Immature natural killer cell (primary cell): ENCODE measurements at places on chromosomes 3 and 15. TPM values are rescaled to one million over a fixed set of nuclear protein-coding genes. Genes with fewer than 3 reads are reported as not detected.
A peak's percentile ranks its signal among the peaks of the same experiment; 100 is the strongest.

Gene IL5RA
- polyA plus RNA-seq = not detected

DNA sequence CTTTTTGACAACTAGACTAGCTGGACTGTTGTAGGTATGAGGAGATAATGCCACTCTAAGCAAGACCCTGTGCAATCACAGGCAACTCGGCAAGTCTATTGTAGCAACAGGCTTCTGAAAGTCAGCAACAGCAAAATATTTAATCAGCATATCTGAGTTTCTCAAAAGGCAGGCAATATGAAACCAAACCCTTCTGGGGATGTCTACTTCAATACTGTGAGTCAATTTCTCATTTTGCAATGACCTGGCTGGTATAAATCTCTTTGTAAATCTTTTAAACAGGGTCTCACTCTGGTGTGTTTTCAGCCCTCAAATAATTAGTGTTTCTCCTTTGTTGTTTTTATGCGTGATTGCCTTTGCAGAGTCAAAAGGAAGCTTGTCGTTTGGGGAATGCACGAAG, 1044.5 kb downstream of the NTRK3 start:
- DNase-seq = no peak

- no peak for DNase-seq
Observed at GRCh38 chr3:66671291-66671690, 170.5 kb upstream of the LRIG1 start.

DNA sequence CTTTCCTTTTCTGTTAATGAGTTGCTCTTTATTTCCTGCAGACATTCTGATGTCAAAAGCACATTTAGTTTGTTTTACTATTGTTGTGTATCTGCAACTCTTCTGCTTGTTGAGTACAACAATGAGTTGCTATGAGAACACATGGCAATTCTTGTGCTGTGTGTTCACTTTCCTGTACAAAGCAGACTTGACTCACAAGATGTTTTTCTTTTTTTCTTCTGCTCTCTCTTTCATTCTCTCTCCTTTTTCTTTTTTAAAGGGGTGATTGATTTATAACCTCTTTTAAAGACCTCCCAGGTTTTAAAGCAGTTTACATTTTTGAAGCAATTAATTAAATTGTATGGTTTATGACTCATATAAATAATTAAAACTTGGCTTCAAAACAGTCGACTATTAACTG, 31.6 kb upstream of the ABHD10 start:
- DNase-seq = no peak

Gene FILIP1L
- not detected for polyA plus RNA-seq

Gene RSRC1
- polyA plus RNA-seq = 15.4 TPM

DNA sequence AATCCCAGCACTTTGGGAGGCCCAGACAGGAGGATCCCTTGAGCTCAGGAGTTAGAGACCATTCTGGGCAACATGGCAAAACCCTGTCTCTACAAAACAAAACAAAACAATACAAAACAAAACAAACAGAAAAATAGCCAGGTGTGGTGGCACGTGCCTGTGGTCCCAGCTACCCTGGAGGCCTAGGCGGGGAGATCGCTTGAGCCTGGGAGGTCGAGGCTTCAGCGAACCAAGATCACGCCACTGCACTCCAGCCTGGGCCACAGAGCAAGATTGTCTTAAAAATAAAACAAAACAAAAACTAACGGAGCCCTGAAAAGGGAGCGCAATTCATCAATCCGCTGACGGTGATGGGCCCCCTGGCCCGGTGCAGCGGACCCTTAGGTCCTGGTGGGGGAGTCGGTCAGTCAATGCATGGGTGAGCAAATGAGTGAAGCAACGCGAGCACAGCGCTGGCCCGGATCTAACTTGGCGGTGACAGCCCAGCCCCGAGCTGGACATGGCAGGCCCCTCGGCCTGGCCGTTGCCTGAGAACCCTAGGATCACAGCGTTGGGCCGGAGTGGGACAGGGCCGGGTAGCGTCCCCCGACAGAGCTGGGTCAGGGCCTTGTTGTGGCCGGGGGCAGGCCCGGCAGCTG, 52.4 kb upstream of the BLM start:
- no peak for DNase-seq

Gene CKMT1A
- polyA plus RNA-seq = not detected

DNA sequence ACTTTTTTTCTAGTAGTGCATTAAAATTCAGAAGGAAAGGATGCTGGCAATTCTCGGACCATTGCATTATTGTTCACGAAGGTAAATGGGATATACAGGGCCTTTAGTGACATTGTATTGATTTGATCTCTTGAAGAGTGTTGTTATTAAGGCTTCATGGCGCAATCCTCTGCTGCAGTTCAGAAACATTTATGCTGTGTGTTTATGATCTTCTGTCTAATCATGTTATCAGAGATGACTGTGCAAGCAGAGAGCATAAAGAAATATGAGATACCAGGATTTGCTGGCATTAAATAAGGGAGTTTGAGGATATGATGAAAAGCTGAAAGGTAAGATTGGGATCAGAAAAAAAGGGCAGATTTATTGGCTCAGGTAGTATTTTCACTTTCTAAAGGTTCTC, 180.6 kb downstream of the EPHA6 start:
- DNase-seq = no peak

DNA sequence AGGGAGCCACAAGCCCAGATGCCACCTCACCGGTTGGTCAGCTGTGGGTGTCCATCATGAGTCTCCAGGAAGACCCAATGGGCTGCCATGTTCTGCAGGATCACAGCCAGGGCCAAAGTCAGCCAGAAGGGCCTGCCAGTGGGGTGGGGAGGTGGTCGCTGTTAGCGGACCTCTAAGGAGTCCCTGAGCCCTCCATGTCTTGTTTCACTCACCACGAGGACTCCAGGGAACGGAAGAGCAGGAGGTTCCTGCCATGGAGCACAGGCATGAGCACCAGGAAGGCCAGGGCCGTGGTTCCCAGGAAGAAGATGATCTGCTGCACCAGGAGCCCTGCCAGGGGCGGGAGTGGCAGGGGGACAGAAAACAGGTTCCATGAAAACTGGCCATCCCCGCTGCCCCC, 8.6 kb downstream of the ISLR start:
- no peak for DNase-seq

- DNase-seq = no peak
Observed at GRCh38 chr3:143040261-143040879, 39.0 kb downstream of the U2SURP start.

GRCh38 chr15:70091726-70092463, 5.8 kb downstream of the TLE3 start:
- peak; percentile 76 for DNase-seq

DNA sequence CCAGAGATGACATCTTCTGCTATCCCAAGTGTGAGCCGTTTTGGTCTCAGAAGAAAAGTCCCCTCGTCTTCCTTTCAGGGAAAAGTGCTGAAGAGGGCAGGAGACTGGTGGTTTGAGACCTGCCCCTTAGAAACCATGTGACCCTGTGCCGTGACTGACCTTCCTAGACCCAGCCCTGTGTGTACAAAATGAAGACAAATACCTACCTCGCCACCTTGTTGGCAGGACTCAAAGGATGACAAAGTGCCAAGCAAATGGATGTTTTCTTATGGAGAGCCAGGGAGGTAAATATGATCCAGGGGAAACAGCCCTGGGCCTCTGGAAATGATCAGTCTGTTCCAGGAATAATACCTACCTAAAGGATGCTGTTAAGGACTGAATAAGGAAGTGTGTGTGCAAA, 41.3 kb downstream of the FAM174B start:
- DNase-seq = no peak

Gene RFT1
- polyA plus RNA-seq = 21.7 TPM

DNA sequence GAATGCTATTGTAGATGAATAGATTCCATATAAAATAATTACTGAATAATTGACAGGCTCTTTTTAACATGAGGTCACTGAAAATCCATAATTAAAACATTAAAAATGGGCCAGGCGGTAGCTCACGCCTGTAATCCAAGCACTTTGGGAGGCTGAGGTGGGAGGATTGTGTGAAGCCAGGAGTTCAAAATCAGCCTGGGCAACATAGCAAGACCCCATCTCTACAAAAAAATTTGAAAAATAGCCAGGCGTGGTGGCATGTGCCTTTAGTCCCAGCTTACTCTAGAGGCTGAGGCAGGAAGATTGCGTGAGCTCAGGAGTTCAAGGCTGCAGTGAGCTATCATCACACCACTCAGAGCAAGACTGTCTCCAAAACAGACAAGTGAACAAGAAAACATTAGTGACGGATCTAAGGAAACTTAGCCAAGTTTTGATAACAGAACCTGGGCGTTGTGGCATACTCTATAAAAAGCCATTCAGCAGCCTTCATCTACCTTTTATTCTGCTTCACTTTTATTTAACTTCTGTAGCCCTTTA, 110.5 kb downstream of the KLHL25 start:
- DNase-seq = no peak

DNA sequence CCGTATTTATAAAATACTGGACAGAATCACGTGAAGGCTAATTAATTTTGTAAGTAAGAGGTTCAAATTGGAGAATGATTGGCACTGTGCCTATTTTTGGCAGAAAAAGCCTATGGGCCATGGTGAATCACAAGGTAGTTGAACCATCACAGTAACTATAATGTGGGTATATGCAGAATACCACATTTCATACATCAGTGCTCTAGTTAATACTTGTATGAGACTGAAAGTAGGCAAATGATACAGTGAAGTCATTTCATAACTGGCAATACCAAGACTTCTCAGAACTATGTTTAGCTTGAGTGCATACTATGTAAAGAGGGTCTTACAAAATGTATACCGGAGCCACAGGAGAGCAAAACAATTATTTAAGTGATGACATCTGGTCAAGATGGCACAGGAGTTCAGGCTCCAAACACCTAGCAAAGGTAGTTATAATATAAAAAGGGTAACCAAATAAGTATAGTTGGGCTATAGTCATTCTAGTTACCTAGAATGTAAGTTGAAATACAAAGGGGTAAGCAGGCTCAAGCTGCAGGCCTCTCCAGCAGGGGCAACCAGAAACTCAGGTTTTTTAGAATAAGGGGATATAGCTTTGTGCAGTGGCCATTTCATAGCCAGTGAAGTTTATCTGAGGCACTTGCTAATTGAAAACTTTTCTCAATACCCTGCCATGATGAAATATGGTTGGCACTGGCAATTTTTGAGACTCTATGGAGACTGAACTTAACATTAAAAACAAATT, 19.1 kb downstream of the GPR160 start:
- DNase-seq = no peak

DNA sequence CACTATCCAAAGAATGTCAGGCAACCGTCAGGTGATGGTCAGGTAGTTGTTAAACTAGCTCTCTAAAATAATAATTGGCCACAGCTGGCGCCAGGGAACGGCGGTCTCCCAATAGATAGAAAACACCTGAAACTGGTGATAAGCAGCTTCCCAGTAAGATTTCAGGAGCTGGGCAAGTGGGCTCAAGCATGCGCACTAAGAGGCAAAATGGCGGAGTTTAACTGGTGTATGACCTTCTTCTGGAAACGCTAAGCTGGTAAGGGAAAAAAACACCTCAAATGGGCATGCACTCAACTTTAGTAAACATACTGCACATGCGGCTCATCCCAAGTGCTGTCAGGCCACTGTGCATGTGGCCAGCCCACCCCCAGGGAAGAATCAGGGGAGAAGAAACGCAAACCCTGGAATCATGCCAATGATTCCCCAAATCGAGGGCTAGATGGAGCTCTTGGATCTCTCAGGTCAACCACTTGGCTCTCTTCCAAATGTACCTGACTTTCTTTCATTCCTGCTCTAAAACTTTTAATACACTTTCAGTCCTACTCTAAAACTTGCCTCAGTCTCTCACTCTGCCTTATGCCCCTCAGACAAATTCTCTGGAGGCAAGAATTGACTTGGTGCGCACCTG, 195.0 kb downstream of the ZNF621 start:
- no peak for DNase-seq

- DNase-seq = no peak
Observed at GRCh38 chr3:37453393-37454389, 279.3 kb upstream of the LRRFIP2 start.

- no peak for DNase-seq
Observed at GRCh38 chr3:157360044-157360443, 76.6 kb upstream of the PTX3 start.

DNA sequence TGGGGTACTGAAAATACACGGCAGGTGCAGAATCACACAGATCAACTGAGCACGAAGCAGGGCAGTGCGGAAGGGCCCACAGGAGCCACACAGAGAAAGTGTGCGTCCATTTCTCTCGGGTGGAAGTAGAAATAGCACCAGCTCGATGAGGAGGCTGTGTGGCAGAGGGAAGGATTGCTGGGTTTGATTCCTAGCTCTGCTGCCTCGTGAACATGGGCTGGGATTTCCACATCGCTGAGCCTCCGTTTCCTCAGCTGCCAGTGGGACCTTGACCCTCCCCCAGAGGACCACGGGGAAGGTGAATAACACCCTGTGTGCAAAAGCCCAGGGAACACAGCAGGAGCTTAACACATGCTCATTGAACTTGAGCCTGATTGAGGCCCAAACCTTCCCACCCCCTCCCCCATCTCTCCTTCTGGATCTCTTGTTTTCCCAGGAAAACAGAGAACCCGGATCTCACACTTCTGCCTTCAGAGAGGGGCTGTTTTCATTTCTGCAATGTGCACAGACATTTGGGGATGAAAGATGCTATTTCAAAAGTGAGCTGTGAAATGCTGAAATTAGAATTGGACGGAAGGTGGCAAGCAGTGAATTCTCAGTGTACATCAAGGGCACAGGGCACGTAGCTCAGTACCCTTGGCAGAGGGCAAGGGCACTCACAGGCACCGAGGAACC, 38.4 kb downstream of the ABTB1 start:
- DNase-seq = no peak
